ENCODE measurements at places on chromosomes 5 and 9. TPM values are rescaled to one million over a fixed set of nuclear protein-coding genes. Genes with fewer than 3 reads are reported as not detected.

Gene PTGDS
- 1.8 TPM for total RNA-seq

Gene NFIB
- total RNA-seq = 70.8 TPM

Gene NR2F1
- total RNA-seq = 1.4 TPM

Gene SHC3
- 0.02 TPM for total RNA-seq

Gene CSNK1A1
- total RNA-seq = 666 TPM

Gene CACNA1B
- not detected for total RNA-seq

Gene CCDC183
- total RNA-seq = 0.26 TPM

- no peak for DNase-seq
Measured at GRCh38 chr9:14343261-14344031, 29.5 kb upstream of the NFIB start.

- no peak for DNase-seq
Measured at GRCh38 chr9:30522061-30522460, 1862.4 kb upstream of the ACO1 start.

DNA sequence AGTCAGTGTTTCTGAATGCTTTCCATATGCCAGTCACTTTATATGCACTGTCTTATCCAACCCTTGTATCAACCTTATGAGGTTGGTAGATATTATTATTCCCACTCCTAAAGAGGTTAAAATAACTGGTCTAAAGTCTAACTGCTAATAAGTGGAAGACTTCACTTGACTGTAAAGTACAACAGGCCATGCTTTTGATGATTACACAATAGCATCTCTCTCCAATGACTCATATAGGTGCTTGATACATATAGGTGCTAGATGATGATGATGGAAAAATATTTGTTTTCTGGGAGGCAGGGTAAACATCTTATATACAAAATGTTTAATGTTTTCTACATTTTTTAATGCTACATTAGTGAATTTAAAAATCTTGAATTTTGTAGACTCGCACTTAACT, 75.9 kb upstream of the NR3C1 start:
- DNase-seq = peak; percentile 69

- peak; percentile 73 for DNase-seq
Measured at GRCh38 chr9:95007226-95007869, 280.8 kb downstream of the AOPEP start.

DNA sequence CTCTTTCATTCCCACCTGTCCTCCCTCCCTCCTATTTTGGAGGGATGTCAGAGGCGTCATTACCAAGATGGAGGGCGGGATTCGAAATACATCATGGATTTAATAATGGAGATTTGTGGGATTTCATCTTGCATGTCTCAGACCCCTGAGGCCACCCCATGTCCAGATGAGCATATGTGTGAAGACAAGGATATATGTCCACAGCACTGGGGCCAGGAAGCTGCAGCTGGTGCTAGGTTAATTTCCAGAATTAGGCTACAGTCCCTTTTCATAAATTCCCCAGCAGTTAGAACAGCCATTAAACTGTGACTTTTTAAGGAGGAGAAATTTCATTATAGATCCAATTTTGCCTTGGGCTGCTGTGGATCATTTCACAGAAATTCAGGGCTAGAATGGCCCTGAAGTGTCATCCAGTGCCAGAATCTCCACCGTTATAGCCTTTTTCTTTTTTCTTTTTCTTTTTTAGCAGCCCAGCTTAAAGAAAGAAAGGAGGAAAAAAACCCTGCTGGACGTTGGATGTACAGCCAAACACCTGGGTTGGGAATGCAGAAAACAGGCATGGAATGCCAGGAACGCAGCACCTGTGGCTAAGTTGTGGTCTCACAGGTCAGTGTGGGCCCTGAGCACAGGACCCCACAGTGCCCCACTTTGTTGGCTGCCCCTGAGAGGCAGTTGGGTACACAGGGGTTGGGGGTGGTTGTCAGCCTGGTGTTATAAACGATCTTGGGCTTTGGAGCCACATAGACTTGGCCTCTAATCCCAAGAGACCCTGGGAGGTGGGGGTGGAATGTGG, 50.2 kb upstream of the CXCL14 start:
- DNase-seq = no peak

DNA sequence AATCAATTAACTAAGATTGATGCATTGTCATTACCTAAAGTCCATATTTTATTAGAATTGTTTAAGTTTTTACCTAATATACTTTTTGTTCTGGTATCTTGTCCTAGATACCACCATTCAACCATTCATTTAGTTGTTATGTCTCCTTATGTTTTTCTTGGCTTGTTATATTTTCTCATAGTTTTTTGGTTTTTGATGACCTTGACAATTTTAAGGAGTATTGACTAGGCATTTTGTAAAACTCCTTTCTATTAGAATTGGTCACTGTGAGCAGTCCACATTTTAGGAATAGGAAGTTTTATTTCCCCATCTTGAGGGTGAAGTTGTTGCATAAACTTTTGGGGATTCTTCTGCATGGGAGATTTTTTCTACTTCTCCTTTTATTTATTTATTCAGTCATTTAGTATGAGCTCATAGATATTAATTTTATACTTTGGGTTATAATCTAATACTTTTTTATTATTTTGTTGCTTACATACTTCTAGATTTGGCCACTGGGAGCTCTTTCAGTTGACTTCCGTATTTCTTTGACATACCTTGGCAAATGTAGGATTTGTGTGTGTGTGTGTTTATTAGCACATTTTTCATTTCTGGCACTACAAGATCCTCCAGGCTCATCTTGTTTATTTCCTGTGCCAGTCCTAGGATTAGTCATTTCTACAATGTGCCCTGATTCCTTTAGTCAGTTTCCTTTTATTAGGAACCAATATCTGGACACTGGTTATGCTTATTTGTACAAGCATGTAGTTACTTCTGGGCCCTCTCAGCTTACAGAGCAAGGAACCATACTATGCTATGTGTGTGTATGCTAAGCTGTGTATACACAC, 134.9 kb upstream of the CDKN2B start:
- no peak for DNase-seq

DNA sequence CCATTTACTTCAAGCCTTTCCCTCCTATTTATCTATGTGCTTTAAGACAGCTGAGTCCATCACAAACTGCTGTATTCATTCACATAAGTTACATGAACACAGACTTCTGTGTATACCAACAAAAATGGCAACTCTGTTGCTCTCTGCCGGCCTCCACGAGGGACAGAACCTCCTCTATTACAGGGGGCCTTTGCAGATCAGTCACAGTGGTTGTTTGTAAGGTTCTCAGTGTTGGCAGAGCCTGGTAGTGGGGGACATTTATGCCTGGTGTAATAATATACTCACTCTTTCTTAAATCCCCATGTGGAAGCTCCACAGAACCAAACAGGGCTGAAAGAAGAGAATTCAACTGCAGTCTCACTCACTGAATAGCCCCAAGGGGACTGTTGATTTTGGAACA, 76.5 kb downstream of the SLC1A1 start:
- no peak for DNase-seq

DNA sequence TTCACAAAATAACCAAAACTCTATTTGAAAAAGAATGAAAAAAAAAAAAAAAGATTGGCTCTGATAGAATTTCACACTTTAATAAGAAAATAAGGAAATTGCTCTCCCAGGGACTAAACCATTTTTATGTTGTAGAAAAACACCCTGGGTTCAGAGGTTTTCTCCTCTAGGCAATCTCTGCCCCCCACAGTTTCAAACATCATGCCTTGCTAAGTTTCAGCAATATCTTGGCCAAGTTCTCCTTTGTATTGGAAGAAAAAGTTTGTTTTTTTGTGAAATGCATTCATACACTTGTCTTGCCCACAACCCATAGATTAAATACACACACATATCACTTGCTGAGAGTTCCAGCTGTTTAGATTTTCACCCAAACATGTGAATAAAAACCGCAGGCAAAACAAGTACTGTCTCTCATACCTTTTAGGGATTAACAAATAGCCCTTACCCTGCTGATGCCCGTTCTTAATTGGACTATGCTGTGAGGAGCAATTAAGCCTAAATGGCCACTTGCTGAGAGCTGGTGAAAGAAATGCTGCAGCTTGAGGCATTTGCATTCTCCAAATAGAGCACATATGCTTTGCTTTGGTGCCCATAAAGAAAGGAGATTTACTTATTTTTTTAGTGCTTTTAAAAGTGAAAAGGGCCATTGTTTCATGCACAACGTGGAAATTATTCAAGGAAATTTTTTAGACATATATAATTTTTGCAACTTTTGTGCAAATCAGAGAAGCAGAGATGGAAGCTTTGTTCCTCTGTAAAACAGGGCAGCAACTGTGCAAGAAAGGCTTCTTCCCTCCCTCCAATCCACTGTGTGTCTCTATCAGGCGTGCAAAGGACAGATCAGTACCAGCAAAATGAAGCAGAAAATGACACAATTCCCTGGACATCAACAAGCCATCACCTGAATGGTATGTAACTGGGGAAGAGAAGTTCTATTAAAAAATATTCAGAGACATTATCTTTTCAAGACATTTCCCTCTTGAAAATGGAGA, 262.4 kb upstream of the KIF2A start:
- no peak for DNase-seq

GRCh38 chr5:9533096-9533495, 12.8 kb downstream of the SEMA5A start:
- DNase-seq = no peak

GRCh38 chr5:16483361-16483760, 17.8 kb upstream of the ZNF622 start:
- no peak for DNase-seq

- peak; percentile 53 for DNase-seq
Measured at GRCh38 chr9:86034863-86035734, 64.3 kb downstream of the GOLM1 start.

DNA sequence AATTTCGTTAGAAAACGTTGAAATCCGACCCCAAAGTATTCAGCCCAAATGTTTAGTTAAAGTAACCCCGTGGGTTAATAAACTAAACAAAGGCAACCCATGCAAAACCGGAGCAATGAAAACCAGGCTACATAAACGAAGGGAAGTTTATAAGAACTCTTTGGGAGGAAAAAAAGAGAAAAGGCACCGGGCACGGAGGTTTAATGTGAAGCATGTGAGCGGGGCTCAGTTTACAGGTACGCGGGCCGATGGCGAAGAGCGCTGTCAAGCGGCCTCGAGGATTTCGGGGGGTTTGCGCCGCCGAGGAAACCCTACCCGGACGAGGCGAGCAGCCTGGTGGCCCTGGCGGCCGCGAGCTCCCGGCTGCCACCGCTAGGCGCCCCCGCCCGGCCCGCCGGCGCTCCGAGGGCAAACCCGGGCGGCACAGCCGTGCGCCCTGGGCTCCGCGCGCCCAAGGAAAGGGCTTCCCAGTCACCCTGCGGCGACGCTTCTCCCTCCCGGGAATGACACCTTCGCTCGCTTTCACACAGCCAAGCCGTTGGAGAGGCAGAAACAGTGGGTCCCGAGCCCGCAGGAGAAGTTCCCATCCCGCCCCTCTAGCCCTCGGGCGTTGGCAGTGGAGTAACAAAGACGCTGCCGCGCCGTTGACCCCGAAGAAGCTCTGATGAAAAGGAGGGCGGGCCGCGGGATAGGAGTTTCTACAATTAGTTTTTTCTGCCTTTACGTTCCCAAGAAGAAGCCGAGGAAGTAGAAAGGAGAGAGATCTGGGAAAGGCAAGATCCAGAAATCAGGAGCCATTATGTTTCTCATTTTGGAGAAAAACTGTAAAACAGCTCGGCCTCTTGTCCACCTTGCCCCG, 126.0 kb downstream of the TMEM174 start:
- no peak for DNase-seq

- peak; percentile 87 for DNase-seq
Measured at GRCh38 chr9:122261469-122261881, 3.2 kb downstream of the RBM18 start.

GRCh38 chr9:18002718-18003438, 424.0 kb downstream of the SH3GL2 start:
- no peak for DNase-seq

- DNase-seq = no peak
Measured at GRCh38 chr5:172973931-172974330, 9.6 kb upstream of the ATP6V0E1 start.

- DNase-seq = no peak
Measured at GRCh38 chr5:81297531-81297930, 3.9 kb upstream of the ZCCHC9 start.

DNA sequence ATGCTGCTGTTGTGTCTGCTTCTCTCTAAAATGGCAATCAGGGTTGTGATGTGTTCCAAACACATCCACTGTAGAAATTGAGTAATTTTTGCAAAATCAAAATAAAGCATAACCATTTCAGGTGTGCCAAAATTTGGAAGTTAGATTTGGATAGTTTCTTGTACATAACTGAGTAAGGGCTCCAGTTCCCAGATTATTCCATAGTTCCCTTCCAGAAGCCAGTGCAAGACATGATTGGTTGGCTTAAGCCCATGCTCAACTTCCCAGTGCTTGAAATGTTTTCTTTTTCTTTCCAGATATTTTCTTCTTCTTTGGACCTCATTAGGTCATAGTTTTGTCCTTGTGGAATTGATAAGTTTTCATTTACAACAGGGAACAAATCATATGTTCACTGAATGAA, 64.2 kb downstream of the SNCAIP start:
- no peak for DNase-seq

DNA sequence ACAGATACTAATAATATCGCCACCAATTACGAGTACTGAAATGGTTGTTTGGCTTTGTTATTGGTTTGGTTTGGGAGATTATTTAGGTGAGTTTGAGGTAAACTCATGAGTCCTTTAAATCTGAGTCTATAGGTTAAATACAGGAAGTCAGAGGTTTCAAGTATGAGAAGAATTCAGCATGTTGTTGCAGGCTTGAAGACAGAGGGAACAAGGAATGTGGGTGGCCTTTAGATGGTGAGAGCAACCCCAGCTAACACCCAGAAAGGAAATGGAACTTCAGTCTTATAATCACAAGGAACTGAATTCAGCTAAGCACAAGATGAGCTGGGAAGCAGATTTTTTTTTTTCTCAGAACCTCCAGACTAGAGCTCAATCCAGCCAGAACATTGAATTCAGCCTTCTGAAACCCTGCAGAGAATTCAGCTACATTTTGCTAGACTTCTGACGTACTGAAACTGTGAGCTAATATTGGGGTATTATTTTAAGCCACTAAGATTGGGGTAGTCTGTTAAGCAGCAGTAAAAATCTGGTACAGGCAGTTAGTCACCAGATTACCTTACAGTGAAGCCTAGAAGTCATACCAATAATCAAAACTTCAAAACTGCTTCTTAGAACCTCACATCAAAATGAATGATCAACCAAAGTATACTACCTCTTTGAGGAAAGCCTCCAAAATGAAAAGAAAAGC, 216.0 kb upstream of the PUM3 start:
- no peak for DNase-seq

DNA sequence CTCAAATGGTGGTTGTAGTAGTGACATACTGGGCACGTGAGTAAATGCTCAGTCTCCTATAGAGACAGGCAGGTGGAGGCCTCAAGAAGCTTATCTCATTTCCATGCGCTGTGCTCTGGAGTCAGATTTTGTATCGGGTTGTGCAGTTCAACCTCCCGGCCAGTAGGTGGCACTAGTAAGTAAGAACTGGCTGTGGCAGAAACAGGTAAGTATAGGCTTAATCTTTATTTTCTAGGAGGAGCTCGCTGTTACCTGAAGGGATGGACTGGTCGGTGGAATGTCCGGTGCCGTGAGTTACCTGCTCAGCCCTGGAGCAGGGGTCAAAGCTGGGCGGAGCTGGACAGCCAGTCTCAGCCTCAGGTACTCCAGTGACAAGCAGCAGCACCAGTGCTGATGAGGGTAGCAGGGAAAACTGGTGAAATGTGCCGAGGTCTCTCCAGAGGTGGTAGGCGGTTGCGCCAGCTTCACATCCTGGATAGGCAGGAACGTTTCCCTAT, 880.1 kb upstream of the SEMA6A start:
- DNase-seq = peak; percentile 25

All from MCF 10A (cell line).